ENCODE measurements at places on chromosomes 4 and X.
A peak's percentile ranks its signal among the peaks of the same experiment; 100 is the strongest.

GRCh38 chrX:140440876-140441275 lies 64.0 kb downstream of the SOX3 start:
- DNase-seq, result no peak

DNA sequence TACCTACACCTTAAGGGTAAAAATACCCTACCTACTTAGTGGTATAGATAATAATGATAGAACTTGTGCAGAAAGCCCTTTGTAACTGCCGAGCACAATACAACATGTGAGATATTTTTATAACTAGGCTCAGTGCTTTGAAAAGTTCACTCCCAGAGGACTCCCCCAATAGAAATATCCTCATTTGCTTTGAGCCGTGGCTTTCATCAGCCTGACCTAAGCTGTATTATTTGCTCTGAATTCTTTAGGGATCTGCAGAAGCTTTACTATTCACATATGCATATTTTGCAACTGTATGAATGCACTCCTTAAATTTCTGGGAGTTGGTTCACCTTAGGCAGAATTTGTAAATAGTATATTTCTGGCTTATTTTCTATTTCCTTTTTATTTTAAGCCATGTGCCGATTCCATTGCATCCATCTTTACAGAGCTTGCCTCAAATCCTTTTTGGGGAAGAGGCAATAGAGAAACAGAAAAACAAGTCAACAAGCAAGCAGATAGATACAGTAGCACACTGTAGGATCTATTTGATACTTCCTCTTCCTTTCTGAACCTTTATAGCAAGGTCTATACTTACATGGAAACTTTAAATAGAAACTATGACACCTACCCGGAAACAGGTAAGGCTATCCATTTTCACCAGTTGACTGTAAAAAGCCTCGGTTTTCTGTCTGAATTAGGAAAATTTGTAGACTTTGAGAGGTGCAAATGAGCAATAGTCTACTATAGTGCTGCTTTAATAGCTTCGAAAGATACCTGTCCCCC lies 242.5 kb upstream of the VCX3A start:
- no peak for DNase-seq

DNA sequence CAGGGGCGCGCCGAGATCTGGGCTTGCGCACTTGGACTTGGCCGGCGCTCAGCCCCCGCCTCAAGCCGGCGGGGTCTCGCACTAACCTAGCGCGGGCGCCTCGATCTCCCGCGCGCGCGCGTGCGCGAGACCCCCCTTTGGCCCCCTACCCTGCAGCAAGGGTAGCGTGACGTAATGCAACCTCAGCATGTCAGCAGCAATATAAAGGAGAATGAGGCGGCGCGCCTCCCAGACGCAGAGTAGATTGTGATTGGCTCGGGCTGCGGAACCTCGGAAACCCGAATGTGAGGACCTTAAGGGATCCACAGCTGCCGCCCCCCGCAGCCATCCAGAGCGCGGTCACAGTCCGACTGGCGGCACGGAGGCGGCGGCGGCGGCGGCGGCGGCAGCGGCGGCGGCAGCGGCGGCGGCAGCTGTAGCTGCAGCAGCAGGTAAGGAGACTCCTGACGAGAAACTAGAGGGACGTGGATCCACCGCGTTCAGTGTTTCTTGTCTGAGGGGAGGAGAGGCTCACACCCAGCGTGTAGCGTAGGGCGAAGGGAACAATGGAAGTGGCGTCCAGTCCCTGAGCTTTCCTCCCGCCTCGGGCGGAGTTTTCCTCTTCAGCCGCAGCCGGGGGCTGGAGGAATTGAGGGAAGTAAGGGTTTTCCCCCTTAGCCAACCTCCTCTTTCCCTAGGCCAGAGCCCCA lies at the start of the genes SATL1 and ZNF711:
Gene SATL1 (minus strand): TSS at position 19 of the 689 bp plus-strand sequence. CDS start 134,811 bp downstream, outside the sequence.
Gene ZNF711 (plus strand): TSS at position 231 of the 689 bp plus-strand sequence. CDS start 3,582 bp downstream, outside the sequence.
- DNase-seq, result peak; percentile 97

- DNase-seq, result no peak
Measured at GRCh38 chr4:48223633-48224295, 45.9 kb downstream of the TEC start.

DNA sequence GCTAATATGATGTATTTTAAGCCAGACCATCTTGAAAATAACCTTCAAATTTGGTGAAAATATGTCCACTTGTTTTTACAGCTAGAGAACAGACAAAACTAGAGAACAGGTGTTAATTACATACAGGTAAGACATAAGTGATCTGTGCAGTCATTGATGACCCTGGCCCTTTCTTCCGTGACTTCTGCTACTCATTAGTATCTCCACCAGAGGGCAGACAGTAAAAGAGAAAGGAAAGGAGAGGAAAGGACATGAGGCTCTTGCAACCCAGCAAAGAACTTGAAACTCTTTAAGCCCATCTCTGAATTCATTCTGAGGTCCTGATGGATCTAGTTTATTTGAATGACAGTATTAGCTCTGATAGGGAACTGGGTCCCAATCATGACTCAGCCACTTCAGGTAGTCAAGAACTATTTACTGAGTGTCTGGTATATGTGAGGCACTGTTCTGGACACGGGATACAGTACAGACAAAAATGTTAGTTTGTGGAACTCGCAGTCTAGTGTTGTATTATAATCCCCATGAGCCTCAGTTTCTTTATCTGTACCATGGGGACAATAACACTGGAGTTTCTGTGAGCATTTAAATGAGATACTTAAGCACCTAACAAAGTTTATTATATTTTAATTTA lies 121.0 kb upstream of the TEX13D start:
- peak; percentile 23 for DNase-seq

Data from NCI-H1436 (cell line).